ENCODE measurements at places on chromosomes 2 and 18.

- DNase-seq, result no peak
These were observed 60.4 kb downstream of the CIB4 start for GRCh38 chr2:26580751-26581150.

DNA sequence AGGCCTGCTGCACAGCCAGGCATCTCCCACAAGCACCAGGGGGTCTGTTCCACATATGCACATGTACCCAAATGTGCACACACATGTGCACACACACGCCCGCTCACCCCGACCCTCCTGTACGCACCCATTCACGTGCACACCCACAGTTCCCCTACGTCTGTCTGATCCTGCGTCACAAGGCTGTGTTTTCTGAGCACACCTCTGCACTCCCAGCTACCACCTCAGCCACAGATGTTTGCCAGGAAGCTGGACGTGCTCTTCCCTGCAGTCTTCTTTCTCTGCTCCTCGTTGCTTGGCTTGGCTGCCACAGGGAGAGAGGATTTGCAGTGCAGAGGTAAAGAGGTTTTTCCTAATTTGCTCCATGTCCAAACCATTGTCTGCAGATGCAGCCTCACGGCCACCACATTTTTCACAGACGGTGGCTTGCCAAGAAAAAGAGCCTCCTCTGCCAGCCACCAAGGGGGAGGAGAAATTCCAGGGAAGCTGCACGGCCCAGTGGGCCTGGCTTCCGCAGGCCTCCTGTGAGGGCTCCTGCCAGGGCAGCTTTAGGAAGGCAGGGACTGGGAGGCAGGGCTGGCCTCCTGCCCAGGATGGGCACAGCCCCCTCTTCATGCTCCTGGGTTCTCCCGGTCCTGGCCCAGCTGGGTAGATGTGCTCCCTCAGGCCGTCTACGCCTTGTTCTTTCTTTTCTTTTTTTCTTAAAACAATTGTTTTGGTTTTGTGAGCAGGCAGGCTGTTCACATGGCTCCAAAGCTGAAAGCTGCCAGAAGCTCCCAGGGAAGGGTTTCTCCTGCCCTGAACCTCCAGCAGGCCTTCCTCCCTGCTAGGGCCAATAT is 29.3 kb upstream of the HS6ST1 start:
- DNase-seq, result no peak

DNA sequence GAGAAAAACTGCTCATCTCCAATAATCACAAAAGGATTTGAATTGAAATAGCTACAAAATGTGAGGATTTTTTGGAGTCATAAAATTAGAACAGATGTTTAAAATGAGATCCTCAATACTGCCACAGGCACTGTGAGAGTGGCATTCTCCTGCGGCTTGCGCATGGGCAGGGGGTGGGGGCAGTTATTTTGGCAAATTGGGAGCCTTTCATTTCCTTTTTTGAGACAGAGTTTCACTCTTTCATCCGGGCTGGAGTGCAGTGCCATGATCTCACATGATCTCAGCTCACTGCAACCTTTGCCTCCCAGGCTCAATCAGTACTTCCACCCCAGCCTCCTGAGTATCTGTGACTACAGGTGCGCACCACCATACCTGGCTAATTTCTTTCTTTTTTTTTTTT is 42.4 kb downstream of the POMC start:
- no peak for DNase-seq

DNA sequence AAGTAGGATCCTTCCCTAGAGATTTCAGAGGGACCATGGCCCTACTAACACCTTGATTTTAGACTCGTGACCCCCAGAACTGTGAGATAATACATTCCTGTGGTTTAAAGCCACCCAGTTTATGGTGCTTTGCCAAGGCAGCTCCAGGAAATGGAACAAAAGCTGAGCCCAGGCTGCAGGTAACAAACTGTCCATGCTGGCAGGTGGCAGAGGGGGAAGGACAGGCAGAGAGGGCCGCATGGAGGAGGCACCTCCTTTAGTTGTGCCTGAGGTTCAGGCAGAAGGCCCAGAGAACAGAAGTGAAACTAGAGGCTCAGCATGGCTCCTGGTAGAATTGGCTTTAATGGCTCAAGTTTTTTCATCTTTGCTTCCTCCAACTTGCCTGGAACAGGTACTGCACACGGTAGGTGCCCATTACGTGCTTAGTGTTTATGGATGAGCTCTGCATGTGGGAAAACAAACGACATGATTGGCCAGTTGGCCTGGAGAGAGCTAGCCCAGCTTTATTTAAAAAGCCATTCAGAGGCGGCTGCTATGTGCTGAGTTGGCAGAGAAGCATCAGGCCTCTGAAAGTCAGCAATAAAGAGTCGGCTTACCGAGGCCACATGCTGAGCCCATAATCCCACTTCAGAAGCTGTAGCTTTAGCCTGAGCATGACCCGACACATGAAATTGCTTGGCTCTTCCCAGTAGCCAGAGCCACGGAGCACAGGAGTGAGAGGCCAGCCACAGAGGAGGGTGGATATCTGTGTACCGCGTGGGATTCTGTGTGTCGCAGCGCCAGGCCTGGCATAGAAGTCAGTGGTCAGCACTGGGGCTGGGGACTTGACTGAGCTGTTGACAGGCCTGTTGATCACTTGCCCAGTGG is 36.5 kb downstream of the HS1BP3 start:
- no peak for DNase-seq

GRCh38 chr18:60649107-60649506 is 276.5 kb upstream of the MC4R start:
- DNase-seq, result no peak

- DNase-seq, result no peak
These were observed 109.9 kb upstream of the CAB39 start for GRCh38 chr2:230602562-230603230.

DNA sequence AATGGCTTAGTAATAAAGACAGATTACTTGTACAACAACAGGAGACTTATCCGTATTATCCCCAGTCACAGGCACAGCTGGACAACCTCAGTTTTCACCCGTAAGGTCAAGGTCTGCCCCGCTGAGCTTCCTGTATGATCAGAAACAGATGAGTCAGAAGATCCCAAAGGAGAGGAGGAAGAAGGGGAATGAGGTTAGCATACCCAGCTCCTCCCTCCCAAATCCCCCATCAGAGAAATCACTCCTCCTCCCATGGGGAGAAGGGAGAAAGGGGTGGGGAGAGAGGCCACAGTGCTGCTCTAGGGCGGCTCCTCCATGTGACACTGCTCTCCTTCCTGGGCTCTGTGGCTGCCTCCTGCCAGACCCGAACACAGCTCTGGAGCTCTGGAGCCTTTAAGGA is 53.8 kb upstream of the SPTBN1 start:
- DNase-seq, result no peak

GRCh38 chr2:232447091-232447620 is 8.8 kb upstream of the ALPI start:
- DNase-seq, result no peak

DNA sequence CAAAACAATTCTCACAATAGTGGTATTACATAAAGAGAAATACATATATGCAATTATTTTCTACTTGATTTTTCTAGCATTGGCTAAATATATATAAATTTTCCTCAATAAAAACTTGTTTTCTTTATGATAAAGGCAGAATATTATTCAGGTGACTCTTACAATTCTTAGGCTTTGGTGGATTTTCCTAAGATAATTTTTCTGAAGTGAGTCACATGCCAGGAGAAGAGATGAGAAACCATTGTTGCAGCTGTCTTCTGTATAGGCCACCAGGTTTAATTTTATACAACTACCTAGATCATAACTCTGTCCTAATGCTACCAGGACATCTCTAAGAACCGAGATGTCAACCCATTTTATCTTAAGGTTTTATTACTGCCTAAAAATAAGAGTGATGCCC is 552.4 kb upstream of the CDH2 start:
- DNase-seq, result no peak

GRCh38 chr2:199111458-199111857 is 346.3 kb downstream of the SATB2 start:
- DNase-seq, result no peak

- DNase-seq, result peak; percentile 70
These were observed 77.7 kb upstream of the IGFBP5 start for GRCh38 chr2:216773072-216773471.

DNA sequence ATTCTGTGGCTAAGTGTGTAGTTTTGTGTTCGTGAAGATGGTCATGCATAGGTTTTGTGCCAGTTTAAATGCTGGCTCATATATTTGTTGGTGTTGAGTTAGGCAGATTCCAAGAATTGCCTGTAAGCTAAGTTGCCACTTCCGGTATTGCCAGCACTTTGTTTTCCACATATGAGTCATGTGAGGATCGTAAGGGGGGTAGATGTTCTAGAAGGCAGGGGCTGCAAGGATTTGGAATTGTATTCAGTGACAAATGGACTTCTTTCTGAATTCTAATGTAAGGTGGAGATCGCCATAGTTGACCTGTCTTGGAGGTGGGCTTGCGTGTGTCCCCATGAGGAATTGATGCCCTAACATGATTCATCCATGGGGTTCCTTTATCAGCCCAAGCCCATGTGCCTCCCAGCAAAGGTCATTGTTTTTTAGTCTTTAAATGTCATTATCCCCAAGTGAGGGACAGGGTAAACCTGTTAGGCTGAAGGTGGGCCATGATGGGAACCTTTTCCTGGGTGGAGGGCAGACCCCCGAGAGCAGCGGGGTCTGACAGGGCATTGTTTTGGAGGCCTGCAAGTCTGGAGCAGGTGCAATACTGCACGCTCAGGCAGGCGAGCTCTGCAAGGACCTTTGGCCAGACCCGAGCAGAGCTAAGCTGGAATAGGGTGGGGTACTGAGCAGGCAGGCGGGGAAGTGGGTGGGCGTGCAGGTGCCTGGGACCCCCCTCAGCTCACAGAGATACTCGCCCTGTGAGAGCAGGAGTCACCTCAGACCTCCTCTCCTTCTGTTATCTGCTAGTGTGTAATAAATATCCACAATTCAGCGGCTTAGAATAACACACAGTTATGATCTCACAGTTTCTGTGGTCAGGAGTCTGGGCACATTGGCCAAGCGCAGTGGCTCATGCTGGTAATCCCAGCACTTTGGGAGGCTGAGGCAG is 77.4 kb downstream of the LRRFIP1 start:
- DNase-seq, result no peak

DNA sequence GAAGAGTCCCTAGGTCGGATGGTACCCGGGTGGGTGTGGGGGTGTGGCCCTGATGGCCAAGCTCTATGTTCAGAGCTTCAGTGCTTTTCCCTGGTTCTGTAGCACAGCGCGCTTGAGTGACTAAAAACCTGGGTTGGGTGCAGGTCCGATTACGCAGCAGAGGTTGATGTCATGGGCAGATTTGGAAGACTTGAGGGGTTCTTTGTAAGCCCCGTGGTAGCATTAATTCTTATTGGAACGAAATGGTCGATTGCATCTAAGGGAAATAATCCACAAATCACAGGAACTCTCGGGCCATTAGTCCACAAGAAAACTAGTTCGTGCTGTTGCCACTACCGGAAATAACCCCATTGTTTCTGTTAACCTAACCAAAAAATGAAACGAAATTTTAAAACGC is 9.0 kb downstream of the HOXD8 start:
- DNase-seq, result no peak

GRCh38 chr2:31304816-31305215 is 70.9 kb downstream of the EHD3 start:
- DNase-seq, result no peak

DNA sequence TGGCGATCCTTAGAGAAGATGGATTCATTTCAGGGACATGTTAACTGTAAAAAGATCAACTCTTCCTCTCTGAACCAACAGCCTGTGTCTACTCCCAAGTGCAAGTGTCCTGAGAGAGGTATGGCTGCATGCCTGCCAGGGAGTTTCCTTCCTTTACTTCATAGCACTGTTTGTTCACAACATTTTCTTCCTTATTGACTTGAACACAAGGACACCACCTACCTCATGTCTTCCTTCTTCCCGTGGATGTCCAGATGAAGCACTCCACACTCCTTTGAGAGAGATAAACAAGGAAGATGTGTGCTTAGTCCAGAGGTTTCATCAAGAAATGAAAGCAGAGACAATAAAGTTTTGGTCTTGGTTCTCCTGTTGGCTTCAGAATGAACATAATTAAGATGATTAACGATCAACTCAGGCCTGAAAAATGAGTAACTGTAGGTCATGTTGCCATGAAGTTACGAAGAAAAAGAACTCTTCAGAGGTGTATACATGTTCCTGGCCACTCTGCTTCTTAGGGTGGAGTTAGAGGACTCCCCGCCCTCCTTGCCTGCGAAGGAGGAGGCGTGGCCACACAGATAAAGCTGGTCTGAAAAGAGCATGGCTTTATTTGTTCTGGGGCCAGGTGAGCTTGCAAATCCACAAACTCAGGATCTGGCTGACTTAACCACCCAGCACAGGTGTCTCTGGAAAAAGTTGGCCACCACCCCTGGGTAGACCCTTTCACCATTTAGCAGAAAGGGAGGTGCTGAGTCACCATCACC is 155.0 kb upstream of the KCTD1 start:
- DNase-seq, result no peak

DNA sequence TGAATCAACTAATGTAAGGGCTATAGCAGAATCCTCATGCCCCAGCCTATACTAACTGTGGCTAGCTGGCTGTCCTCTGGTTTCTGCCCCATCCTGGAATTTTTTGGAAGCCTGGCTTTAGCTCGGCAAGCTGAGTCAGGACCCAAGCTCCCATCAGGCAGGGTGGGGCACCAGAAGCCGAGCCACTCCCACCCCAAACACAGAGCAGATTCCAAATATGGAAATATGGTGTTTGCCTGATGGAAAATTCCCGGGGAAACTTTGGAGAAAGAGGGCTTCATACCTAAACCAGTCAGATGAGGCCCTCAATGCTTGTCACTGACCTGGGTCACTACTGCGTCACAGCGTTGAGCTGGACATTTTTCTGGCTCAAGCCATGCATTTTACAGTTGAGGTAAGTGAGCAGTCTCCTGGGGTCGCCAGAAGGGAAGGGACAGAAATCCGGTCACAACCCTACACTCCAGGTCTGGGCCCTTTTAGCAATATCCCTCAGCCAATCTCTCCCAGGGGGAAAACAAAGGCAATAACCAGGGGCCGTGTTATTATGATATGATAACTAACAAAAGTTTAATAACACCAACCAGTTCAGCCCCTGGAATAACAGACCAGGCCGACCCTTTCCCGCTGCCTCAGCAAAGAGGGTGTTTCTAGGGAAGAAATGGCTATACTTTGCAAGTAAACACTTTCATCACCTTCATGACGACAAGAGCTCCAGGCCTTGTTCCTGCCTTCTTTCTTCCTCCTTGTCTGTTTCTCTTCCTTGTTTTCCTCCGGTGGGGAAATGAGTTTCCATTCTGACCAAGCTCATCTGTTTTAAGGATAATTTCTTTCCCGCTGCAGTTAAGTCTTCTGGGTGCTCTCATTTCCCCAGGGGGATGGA is 37.7 kb downstream of the PSD4 start:
- no peak for DNase-seq

DNA sequence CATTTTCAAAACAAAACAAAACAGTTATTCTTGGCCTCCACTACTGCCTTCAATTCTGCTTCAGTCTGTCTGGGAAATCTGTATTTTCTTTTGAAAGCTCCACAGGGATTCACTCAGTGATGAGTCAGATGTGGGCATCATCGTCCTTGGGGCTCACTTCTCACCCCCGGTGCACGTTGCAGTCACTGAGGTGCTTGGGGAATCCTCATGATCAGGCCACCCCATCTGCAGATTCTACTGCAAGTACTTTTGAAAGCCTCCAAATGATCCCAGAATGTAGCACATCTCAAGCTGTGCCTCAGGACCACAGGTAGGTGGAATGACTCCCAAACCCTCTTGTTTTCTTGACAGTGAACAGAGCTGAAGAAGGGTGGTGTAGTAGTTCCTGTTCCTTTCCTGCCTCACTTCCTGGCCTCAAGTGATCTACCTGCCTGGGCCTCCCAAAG is 34.3 kb downstream of the LPIN2 start:
- DNase-seq, result no peak

- no peak for DNase-seq
These were observed 151.8 kb upstream of the MYT1L start for GRCh38 chr2:2482851-2483250.

GRCh38 chr2:222160125-222160524 is 138.7 kb downstream of the PAX3 start:
- DNase-seq, result no peak

Data from SHP77 treated with DMSO at 0.1 percent for 48 hours (cell line).